ENCODE measurements at places on chromosomes 11 and 22.

DNA sequence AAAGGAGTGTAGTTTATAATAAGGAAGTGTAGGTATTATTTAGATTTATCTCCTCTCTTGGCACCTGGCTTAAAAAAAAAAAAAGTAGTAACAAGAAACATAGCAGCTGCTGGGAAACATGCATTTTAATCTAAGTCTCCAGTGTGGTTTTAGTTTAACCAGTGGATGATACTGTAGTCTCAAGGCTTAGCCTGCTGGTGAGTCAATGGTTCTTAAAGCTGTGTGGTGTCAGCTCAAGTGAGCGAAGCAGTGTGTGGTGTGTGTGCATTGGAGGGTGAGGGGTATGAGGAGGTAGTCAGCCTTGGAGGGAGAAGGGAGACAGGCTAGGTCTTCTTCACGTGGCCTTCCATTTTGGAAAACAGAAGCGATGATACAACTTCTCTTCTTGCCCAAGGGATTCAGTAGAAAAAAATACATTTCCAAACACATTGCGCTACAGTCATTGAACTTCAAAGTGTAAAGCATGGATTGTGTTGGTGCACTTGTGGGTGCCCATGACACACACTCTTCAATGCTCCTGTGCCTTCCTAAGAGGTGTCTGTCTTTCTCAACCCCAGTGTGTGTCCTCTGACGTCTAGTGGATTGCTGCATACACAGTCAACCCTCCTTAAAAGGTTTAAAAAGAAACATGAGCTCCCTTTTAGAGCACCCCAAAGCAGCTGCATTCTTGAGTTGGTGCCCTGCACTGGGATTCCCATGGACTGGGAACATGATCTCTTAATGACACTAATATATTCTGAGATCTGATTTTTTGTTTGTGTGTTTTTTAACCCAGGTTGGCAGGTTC, 40.1 kb downstream of the ZBTB16 start:
- no peak for DNase-seq

DNA sequence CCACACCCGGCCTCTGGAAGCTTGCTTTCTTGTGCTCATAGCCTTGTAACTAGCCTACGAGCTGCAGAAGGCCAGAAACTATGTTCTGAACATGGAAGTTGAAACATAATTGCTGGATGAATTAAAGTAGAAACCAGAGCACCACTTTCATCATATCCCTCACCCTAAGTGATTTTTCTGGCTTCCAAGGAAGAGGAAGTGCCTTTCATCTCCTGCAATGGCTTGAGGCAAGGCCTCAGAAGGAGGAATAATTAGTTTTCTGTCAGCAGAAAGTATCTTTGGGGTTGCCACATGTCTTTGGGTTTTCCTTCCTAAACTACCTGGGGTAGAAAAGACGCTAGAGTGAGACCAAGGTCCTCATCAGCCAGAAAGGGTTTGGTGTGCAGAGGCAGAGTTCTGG, 14.5 kb downstream of the RPL27A start:
- DNase-seq, result no peak

DNA sequence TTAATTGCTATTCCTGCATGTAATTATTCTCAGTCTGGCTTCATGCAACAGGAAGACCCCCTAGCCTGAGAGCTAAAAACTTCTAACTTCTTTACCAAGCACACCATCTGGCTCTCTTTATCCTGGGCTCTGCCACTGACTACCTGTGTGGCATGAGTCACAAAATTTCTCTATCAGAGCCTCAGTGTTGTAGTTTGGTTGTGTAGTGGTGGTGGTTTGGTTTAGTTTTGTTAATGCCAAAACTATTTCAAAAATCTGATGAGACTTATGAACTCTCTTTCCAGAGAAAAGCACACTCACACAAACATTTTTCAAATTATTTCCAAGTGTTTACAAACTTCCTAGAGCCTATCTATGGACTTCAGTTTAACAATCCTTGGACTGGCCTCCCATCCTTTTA, 7.5 kb upstream of the IL17RA start:
- no peak for DNase-seq

- no peak for DNase-seq
These were observed 77.3 kb downstream of the COMMD9 start for GRCh38 chr11:36211761-36212430.

DNA sequence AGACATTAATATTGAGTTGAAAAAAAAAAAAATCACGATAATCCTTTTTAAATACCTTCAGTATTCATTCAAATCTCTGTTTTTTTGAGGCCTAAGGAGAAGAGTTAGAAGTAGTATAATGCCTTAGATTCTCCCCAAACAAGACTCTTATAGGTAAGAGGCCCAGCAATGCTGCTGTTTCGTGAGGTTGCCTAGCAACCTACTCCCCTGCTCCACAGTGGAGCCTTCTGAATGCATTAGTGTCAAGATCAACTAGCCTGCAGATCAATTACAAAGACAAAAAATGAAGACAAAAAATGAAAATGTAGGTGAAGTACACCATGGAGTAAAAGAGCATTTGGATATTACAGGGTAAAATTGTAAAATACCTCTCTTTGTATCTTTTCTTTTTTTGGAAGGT, 229.8 kb upstream of the LUZP2 start:
- DNase-seq, result no peak

- DNase-seq, result peak; percentile 82
These were observed 16.9 kb upstream of the RAC2 start for GRCh38 chr22:37260901-37261336.

- no peak for DNase-seq
These were observed 75.9 kb downstream of the FAM83F start for GRCh38 chr22:40070701-40071100.

- no peak for DNase-seq
These were observed 134.3 kb downstream of the BRD1 start for GRCh38 chr22:49693416-49693815.

GRCh38 chr11:61587541-61587941, 6.7 kb upstream of the SYT7 start:
- DNase-seq, result no peak

DNA sequence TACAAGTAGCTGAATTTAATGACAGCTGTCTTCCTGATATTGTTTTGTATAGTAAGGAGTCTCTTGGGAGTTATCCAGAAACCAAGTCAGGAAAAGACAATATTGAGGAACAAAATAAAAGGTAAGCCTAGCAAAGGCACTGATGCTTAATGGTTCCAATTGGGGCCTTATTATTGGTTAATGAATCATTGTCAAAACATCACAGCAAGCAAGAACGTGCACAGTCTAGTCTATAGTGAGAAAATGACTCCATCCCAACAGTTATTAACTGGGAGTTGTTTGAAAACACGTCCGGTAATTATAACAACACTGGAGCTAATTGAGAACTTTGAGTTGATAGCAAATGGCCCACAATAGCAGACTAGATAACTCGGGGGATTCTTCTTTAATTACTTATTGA, 17.7 kb downstream of the BSX start:
- no peak for DNase-seq

- DNase-seq, result no peak
These were observed 4.2 kb downstream of the HSPA8 start for GRCh38 chr11:123057661-123058305.

DNA sequence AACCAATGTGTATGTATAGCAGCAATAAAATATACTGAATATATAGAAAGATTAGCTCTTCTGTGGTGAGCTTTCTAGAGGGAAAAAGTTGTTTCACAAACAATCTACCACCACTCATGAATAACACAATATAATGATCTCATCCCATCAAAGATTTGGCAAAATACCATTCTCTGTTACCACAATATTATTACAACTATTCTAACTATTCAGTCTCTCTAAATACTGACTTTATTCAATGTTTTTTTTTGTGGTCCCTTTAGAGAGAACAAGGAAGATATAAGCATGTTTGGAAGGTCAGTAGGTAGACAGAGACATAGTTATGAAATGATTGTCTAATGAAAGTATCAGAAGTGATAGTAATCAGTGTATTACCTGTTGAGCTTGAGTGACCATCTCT, 7.8 kb downstream of the CCDC90B start:
- no peak for DNase-seq

GRCh38 chr11:88813233-88813915, 252.4 kb downstream of the GRM5 start:
- no peak for DNase-seq

GRCh38 chr22:23402275-23403151, 177.6 kb downstream of the IGLL1 start:
- peak; percentile 82 for DNase-seq

DNA sequence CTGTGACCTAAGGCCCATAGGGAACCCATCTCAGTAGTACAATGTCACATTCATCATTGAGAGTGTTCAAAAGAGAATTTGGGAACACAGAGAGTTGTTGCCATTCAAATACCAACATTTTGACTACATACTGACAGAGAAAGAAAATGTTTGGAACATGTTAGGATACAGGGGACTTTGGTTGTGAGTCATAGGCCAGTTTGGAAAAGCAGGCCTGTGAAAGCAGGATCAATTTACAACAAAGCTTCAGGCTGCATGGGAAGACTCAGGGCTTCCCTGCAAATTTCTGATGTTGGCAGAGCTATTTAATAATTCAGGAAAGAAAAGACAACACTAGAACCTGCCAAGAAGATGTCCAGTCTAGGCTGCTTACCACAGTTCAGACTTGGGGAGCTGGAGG, 374 bp downstream of the NLRP10 start:
- no peak for DNase-seq

DNA sequence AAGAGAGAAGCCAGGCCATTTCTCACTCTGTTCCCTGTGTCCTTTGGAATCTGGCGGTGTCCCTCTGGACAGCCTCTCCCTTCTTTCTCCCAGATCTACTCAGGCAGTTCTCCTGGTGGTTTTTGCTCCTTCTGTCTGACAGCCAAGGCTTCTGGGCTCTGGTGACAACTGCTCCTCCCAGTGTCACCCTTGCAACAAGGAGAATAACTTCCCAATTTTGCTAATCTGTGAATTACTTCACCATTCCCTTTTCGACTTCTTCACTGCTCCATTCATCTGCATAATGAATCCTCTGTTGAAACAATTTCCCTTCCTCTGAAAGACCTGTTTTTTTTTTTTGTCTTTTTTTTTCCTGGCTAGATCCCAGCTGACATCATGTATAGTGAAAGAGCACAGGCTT, 56.3 kb upstream of the PDE3B start:
- DNase-seq, result no peak

DNA sequence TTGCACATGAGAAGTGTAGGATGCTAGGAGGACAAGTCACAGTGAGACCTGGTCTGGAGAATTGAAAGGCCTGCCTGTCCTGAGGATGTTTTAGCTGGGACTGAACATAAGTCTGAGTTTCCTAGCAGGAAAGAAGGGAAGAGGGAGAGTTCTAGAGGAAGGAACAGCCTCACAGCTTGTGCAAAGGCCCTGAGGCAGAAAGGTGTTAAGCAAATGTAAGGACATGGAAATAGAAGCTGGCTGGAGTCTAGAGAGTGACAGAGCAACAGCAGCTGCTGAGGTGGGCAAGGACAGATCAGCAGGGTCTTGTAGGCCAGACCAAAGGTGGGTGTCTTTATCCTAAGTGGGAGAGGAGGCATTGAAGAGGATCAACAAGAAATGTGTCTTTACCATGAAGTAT, 210.9 kb upstream of the E2F8 start:
- no peak for DNase-seq

DNA sequence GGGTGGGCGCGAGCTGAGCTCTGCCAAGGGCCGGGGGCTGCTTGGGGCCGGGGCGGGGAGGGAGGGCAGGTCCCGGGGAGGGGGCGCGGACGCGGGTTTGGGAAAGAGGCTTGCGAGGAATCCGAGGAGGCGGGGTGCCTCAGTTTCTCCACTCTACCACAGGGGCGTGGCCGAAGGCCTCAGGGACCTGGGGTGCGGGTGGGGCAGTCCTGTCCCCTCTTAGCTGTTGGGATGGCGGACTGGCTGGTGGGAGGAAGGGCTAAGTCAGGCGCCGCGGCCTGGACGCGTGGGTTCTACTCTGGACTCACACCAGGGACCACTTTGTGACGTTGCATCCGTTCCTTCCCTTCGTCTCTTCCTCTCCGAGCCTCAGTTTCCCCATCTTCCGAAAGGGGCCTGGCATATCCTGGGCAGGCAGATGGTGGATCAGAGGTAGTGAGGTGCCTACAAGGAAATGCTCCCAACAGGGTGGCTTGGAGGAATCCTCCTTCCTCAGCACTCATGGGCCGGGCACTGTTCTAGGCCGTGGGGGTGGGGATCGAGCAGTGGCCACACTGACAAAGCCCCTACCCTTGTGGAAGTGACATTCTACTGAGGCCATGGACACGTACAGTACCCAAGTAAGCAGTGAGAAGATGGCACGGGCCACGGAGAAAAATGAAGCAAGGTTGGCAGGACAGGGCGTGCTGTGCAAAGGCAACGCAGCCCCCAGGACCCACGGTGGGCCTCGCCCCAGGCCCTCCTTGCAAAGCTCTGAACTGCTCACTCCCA, 13.2 kb downstream of the IGLL1 start:
- DNase-seq, result no peak

GRCh38 chr22:35380537-35381423, at the start of gene HMOX1:
Gene HMOX1 (plus strand): TSS chr22:35381096. CDS start chr22:35381174, 78 bp downstream.
- DNase-seq, result peak; percentile 77

Data from B cell (primary cell).